ENCODE measurements at places on chromosomes 6 and 20.

- peak; percentile 76 for DNase-seq
These were observed 308.9 kb upstream of the THEMIS start for GRCh38 chr6:128209771-128210170.

GRCh38 chr6:37514321-37514771, 14.7 kb upstream of the CCDC167 start:
- peak; percentile 65 for DNase-seq

DNA sequence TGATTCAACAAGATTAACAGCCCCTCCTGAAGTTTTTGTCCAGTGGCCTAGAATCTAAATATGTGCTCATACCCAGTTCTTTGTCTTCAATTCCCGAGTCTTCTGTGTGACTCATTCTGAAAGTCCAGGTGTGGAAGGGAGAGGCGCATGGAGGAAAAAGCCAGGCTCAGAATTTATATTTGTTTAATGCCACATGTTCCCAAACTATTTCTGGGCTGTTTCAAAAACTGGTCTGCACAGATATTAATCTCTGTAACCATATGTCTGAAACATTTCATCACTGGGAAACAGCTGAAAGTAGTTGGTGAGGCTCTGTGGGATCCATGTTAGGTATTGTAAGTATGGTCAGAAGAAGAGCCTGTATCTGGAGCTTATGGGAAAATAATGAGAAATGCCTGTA, 266.0 kb downstream of the PAX1 start:
- DNase-seq: no peak

DNA sequence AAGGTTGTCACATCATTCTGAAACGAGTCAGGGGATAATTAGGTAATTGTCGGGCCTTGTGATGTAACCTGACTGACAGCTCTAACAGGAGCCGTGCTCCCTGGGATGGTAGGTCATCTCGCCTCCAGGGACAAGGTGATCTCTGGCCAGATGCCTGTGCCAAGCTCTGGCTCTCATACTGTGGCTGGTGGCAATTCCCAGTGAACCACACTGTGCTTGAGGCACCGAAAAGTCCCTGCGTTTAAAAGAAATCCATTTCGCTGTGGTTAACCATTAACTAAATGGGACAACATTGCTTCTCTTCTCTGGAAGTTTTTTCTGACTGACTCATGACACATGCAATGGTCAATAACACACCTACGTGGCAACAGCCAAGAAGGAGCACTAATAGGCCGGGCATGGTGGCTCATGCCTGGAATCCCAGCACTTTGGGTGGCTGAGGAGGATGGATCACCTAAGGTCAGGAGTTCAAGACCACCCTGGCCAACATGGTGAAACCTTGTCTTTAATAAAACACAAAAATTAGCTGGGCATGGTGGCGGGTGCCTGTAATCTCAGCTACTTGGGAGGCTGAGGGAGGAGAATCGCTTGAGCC, 669.2 kb downstream of the PRKN start:
- DNase-seq: peak; percentile 8

DNA sequence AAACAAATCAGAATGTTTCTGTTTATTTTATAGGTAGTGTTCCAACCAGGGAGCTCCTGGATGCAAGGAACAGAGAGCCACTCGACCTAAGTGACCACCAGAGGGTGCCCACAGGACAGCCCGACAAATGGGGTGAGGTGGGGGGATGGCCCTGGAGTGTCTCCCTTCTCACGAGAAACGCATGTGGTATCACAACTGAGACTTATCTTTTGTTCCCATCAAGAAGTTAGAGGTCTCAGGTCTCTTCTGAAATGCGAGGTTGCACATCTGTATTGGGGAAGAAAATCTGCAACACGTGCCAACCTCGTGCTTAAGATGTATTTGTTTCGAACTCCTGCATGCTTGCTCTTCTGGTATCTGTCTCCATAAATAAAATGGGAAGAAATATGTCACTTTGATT, 104.0 kb downstream of the ISM1 start:
- peak; percentile 32 for DNase-seq

- DNase-seq: peak; percentile 42
These were observed 35.0 kb downstream of the BTBD9 start for GRCh38 chr6:38604700-38605099.

Data from fibroblast of skin of scalp (primary cell).